ENCODE measurements at places on chromosomes 1 and 21.
A peak's percentile ranks its signal among the peaks of the same experiment; 100 is the strongest.

DNA sequence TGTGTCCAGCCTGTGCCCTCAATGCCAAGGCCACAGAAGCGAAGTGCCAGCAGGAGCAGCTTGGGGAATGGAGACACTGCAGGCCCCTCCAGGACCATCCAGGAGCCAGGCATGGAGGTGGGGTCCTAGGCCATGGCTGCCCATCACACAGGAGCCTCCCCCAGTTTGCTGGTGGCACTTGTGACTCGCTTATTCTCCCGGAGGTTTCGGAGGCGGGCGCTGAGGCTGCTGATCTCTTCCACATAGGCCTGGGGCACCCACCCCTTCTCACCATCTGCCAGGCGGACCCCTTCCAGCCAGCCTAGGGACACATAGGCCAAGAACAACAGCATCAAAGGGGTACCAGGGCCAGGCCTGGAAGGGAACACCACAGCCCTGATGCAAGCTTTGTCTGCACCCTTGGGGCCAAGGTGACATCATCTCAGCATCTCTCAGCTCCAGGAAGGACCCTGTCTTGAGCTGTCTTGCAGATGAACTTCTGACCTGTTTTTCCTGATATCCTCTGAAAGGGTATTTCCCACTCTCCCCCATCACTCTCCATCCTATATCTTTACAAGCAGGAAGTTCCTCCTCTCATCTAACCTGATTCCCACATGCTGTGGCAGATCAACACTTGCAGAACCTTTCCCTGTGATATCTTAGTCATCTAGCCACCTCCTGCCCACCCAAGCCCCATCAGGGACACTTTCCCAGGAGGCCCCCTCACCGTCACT, 13.9 kb downstream of the ARHGEF19 start:
- no peak for DNase-seq

DNA sequence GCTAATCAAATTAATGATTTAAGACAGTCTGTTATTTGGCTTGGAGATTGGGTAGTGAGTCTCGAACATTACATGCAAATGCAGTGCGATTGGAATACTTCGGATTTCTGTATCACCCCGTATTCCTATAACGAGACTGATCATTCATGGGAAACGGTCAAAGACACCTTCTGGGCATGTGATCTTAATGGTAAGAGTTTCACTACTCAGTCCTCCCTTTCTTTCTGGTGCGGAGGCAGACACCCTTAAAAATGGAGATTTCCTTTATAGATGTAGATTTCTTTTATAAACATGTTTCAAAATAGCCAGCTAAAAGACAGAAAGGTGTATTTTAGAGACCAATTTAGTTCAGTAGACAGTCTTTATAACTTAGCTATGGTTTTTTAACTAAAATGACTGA, 74.4 kb downstream of the HS2ST1 start:
- DNase-seq: no peak

DNA sequence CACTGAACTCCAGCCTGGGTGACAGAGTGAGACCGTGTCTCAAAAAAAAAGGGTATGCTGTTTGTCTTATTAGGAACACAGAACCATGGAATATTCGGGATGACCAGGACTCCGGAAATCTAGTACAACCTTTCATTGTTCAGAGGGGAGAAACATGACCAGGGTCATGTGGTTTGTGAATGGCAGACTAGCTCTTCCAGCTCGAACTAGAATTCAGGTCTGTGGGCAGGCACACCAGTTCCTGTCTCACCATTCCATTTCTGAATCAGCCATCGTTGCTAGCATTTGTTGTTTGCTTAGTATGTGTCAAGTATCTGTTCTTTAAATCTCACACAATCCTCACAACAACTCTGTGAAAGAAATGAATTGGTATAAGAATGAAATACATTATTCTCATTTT, 50.9 kb downstream of the MDM4 start:
- DNase-seq: no peak

DNA sequence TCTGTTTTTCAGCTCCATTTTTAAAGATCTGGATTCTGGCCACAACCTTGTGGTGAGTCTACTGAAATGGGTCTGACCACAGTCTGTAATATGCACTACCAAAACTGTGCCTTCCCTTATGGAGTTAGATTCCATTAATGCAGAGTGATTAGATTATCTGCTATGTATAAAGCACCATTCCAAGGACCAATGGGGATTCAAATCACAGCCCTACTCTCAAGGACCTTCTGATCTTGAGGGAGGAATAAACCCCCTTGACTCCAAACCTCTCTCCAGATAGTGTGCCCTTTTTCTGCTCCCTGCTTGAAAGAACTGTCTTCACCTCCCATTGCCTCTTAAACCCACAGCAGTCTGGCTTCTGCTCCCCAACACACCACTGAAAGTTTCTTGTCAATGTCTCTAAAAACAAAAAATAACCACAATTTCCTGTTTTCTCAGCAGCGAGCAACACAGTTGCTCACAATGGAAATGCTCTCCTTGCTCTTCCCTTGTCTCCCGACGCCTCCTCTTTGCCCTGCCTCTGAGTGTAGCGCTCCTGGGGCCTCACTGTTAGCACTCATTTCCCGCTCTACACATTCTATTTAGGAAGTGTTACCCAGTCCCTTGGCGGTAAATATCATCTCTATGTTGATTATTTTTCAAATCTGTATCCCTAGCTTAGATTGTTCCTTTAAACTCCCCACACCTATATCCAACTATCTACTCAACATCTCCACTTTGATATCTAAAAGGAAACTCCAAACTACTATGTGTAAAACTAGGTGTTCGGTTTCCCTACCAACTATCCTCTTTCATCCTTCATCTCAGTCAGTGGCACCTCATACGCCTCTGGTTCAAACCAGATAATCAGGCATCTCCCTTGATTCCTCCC, 13.6 kb downstream of the PCNX2 start:
- no peak for DNase-seq

DNA sequence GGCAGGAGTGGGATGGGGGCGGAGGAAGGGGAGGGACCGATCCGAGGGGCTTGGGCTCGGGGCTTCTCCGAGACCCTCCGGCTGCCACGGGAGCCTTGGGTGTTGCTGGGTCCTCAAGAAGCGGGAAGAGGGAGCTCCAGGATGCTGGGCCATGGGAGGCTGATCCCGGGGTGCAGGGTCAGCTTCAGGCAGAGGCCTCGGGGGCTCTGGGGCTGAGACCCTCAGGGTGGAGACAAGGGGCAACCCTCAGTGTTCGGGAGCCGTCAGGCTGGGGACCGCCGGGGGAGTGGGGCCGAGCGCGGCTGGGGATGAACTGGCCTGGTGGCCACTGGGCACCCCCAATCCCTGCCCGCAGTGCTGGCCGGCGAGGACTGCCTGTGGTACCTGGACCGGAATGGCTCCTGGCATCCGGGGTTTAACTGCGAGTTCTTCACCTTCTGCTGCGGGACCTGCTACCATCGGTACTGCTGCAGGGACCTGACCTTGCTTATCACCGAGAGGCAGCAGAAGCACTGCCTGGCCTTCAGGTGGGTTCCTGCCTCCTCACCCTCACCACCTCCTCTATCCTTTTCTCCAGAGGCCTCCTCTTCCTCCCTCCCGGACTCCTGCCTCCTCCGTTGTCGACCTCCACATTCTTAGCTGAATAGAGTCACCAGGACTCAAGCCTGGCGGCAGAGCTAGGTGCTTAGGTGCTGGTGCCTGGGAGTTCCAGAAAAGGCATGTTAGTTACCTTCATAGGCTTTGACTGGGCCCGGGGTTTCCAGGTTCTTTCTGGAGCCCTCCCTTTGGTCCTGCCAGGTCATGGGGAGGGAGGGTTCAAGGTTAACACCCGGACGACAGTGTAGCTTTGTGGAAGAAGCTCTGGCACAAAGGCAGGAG, 631 bp downstream of the SHISA4 start:
- no peak for DNase-seq

GRCh38 chr1:202834771-202835547, 24.2 kb downstream of the PCAT6 start:
- no peak for DNase-seq

DNA sequence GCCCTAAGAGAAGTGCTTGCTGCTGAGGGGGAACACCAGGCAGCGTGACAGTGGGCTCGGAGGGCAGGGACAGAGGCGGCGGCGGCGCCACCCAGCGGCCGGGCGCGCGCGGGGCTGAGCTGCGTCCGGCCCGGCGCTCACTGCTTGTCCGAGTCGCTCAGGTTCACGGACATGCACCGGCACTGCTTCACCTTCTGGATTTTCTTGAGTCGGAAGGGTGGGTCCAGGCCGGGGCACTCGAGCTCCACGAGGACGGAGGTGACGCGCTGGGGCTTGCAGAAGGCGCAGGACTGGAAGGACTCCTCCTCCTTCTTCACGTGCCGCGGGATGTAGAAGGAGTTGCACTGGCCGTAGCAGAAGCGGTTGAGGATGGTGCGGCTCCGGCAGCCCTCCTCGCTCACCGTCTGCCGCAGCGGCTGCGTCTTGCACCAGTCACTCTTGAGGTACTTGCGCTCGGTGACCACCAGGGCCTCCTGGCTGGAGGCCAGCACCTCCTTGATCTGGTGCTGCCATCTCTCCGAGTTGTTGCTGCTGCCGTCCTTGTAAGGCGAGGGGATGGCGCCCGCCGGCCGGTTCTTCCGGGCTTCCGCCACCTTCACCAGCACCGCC, 119.0 kb downstream of the GREM2 start:
- no peak for DNase-seq

DNA sequence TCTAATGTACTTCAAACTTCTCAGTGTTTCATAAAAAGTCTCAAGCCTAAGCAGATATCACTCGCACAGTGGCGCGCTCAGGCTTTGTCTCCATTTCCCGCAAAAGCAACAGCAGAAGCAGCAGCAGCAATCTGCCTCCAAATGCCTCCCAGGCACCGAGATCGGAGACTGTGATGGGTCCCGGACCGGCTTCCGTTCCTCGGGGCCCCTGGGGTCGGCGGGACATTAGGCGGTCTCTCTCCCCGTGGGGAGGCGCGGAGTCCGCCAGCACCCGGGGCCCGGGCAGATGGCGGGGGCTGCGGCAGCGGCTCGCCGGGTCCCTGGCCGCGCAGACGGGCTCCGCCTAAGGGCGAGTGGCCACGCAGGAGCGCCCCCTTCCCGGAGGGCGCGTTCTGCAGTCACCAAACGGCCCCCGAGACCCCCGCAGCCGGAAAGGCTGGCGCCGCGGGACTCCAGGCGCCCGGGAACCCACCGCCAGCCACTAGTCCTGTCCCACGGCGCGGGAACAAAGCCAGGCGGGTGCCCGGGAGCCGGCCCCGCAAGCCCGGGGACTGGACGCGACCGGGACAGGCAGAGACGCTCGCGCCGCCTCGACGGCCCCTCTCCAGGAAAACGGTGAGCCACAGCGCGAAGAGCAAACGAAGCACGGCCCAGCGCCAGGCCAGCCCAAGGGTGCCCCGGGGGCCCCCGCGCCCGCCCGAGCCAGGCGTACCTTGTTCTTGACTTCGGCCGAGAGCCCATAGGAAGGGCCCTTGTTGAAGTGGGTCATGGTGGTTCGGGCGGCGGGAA, 590 bp downstream of the CNN3 start:
- DNase-seq: peak; percentile 8

DNA sequence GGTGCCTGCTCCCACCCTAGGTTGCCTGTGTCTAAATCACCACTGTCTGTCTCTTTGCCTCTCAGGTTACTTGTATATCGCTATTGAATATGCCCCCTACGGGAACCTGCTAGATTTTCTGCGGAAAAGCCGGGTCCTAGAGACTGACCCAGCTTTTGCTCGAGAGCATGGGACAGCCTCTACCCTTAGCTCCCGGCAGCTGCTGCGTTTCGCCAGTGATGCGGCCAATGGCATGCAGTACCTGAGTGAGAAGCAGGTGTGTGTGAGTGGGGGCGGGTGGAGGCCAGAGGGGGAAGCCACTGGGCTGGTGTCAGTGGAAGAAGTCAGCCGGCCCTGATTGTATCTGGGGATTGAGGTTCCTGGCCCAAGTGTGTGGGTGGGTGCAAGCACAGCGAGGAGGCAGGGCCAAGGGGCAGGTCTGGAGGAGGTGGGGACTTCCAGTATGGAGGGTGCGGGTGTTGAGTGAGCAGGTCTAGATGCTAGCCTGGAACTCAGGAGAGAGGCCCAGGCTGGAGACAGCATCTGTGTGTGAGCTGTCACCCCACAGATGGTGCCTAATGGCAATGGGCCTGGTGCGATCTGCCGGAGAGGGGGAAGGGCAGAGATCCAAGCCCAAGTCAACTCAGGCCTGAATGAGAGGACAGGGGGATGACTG, 17.2 kb downstream of the TIE1 start:
- DNase-seq: no peak

- DNase-seq: no peak
Observed at GRCh38 chr1:21626921-21627339, 42.2 kb downstream of the RAP1GAP start.

DNA sequence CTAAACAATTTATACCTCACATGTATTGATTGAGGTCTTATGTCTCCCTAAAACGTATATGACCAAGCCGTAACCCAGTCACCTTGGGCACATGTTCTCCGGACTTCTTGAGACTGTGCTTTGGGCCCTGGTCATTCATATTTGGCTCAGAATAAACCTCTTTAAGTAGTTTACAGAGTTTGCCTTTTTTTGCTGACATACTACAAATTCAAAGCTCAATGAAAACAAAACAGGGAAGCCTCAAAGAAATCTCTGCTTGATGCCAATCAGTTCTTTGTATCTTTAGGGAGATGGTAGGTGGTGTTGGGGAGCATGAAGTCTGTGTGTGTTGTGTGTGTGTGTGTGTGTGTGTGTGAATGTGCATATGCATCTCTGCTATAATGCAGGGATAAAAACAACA, 247.0 kb downstream of the KCNJ6 start:
- DNase-seq: no peak

- no peak for DNase-seq
Observed at GRCh38 chr1:42086146-42086545, 67.1 kb upstream of the GUCA2B start.

GRCh38 chr1:156684227-156684782, 7.1 kb upstream of the NES start:
- DNase-seq: no peak

GRCh38 chr21:45491623-45492022, 50.6 kb downstream of the SLC19A1 start:
- no peak for DNase-seq

GRCh38 chr1:232211149-232211548, 418.8 kb downstream of the SIPA1L2 start:
- no peak for DNase-seq

- DNase-seq: no peak
Observed at GRCh38 chr1:210098356-210098755, 134.2 kb upstream of the SERTAD4 start.

GRCh38 chr21:36698981-36699545, at the start of gene SIM2:
Gene SIM2 (plus strand): TSS chr21:36699115. CDS start chr21:36699747, 632 bp downstream.
- no peak for DNase-seq

All from activated CD4-positive, alpha-beta T cell treated with anti-CD3 and anti-CD28 coated beads for 24 hours (primary cell).